CD4-positive, alpha-beta T cell treated with Interleukin-15 for 1 hour (primary cell): ENCODE measurements at places on chromosomes 1 and 21.

DNA sequence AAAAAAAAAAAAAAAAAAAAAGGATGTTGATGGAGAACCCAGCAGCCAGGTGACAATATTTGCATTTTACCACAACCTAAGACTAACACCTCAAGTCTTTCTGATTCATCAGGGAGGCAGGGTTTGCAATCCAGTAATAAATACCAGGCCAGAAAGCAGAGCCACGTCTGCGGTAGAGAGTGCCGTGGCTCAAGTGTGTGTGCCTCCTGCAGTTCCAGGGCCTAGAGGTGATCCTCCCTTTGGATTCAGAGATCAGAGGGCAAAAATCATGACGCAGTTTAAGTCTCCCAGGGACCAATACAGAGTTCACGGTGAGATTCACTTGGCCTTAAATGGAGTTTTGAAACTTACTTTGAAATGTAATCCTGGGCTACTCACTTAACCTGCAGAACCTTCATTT, 34.9 kb downstream of the TMCO4 start:
- no peak for DNase-seq

DNA sequence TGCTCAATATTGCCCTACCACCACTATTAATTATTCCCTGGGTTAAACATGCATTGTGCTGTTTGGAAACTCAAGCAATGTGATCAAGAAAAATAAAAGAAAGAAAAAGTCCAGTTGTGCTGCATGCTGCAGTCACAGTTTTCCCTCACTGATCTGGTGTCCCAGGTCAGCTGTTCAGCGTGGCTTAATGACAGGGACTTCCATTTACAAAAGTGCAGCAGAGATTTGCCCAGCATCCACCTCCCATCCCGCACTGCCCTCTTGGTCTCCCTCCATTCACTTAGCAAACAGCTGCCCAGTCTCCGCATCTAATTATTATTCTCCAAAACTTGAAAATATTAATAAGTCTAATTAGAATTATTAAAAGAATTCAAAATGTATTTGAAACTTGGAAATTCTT, 2.0 kb upstream of the OR2T4 start:
- no peak for DNase-seq

GRCh38 chr21:26461500-26461899, 111.6 kb downstream of the CYYR1 start:
- no peak for DNase-seq

DNA sequence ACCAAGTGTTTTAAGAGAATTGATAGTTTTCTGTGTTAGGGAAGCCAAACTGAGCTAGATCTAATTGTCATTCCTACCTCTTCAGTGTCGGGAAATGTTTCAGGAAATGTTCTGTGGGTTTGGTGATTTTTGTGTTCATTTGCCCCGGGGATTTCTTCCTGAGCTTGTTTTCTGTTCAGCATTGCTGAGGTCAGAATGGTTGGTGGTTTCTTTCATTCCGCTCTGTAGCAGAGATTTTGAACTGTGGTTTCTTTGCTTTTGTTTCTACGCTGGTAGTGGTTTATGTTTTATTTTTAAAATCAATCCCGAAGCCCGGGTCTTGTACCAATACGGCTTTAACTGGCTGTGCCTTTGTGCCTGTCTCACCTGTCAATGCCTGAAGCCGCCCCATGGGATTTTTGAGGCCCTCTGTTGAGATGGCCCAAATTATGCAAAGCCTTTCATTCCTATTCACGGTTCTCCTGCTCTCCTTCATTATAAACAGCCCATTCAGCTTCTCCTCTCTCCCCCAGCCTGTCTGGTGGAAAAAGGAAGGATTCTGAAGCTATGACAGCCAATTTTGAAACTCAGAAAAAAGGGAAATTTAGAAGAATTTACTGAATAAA, 417.2 kb upstream of the KAZN start:
- no peak for DNase-seq

DNA sequence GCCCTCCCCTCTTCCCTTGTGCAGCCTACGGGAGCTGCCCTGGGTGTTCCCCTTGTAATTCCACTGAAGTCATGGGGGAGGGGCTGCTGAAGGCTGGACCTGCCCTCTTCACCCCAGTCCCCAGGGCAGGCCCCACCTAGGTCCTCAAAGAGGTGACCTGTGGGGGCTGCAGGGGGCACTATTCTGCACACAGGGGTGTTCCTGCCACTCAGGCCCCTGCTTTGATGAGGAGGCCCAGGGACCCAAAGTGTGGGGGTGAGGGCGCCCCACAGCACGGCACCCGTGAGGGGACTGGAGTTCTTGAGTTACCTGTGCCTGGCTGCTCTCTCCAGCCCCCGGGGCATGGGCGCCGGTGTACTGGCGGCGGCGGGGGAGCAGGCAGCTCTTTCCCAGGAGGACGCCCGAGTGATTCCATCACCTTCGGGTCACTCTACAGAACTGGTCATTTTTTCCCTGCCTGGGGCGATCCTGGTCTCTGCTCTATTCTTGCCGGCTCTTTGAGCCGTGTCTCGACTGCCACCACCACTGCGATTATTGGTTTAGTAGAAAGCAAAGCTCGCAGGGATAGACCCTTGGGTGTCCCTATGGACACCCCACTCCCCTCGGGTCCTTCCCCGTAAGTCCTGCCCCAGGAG, 6.9 kb upstream of the PRDM16 start:
- no peak for DNase-seq

GRCh38 chr1:193031431-193031830, 27.7 kb downstream of the UCHL5 start:
- no peak for DNase-seq

DNA sequence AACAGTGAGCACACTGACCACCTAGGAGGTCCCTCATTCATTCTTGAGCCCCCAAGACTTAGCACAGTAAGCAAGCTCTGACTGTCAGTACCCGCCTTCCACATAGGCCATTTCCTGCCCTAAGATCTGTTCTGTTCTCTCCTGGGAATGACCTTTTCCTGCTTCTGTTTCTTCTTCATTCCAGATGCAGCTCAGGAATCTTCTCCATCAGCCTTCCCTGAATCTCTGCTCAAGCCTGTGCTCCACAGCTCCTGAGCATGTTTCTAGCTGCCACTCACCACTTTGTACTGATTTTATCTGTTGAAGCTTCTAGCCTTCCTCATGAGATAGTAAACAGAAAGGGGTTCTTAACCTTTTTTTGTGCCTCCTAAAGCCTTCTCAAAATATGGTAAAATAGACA, 56.6 kb downstream of the ZNF281 start:
- DNase-seq = no peak

GRCh38 chr21:43847301-43847700, 17.7 kb upstream of the AGPAT3 start:
- no peak for DNase-seq

DNA sequence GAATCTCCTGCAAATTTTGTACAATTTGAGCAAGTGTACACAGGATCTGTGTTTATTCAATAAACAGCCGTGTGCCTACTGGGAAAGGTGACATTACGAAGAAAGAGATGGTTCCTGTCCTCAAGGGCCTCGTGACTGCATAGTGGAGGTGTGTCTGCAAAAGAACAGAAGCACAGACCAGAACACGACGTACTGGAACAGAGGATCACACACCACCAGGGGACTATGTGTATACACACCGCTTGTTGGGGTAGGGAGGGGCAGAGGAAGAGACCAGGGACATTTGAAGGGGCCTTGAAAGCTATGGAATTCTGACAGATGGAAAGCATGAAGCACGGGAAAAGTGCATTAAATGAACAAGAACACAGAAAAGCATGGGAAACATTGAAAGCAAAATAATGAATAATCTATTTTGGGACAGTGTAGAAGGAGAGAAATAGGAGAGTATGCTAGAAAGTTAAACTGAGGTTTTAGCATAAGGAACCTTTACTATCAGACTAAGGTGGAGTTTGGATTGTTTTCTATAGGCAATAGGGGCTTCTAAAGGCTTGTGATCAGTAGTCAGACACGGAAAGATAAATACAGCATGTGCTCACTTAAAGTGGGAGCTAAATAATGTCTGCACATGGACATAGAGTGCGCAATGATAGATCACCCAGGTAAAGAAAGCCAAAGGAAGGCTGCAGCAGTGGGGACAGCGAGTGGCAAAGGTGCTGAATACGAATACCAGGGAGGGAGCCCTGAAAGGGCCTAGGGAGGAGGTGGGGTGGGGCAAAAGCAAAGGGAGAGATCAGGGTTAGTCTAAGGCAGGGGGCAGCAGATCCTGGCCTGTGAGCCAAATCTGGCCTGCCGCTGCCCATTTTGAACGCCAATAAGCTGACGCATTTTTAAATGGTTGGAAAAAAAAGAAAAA, 11.0 kb downstream of the JAK1 start:
- no peak for DNase-seq

DNA sequence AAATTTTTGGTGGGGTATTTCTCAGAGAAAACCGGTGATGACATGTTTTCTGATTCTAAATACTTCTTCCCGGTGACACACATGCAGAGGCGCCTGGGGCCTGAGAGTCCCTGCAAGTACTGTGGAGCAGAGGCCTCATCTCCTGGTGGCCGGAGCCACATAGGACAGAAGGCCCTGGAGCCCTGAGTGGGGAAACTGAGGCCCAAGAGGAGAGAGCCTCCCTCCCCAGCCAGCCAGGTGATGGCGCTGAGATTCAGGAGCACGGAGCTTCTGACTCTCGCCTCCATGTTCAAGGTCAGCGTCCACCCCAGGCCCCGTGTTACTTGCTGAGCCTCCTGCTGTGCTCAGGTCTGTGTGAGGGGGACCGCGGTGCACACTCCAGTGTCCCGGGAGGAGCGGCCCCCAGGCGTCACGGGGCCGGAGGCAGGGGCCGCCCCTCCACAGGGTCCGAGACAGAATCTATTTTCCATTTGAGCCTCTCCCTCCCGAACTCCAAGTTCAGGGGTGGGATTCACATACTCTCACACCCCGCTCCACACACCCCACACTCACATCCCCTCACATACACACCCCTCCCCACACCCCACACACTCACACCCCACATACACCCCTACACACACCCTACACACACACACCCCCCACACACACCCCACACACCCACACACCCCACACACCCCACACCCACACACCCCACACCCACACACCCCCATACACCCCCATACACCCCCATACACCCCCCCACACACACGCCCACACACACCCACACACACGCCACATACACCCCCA, 43.8 kb downstream of the SLX9 start:
- DNase-seq = no peak

DNA sequence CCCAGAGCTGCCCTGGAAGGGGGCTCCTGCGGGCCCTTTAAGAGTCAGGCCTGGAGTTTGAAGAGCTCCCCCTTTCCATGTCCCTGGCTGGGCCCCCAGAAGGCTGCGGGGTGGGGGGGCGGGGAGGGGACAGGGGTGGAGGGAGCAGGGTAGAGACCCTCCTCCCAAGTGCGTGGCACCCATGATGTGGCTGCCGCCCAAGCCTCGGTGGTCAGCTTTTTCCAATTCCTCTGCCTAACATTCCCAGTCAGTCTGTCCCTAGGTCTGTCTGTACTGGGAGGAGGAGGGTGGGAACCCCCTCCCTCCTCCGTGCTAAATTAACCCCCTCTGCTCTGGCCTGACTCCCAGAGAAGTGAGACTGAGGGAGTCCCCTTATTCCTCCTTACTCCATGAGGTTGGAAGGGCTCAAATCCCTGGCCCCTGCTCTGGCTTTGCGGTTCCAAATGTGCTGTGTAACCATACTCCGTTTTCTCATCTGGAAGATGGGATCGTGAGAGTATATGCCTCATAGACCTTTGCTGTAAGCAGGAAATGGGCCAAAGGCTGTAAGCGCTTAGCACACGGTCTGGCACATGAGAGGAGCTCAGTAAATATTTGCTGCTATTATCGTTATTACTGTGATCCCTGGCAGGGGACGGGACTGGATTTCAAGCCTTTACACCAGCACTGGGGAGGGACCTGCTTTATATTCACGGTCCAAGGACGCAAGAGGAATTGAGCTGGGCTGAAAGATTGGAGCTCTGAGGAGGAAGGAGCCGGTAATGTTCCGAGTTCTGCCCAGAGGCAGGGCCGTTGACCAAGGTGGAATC, 658 bp upstream of the COL16A1 start:
- no peak for DNase-seq

- no peak for DNase-seq
Measured at GRCh38 chr1:90820745-90821144, 103.6 kb upstream of the BARHL2 start.

DNA sequence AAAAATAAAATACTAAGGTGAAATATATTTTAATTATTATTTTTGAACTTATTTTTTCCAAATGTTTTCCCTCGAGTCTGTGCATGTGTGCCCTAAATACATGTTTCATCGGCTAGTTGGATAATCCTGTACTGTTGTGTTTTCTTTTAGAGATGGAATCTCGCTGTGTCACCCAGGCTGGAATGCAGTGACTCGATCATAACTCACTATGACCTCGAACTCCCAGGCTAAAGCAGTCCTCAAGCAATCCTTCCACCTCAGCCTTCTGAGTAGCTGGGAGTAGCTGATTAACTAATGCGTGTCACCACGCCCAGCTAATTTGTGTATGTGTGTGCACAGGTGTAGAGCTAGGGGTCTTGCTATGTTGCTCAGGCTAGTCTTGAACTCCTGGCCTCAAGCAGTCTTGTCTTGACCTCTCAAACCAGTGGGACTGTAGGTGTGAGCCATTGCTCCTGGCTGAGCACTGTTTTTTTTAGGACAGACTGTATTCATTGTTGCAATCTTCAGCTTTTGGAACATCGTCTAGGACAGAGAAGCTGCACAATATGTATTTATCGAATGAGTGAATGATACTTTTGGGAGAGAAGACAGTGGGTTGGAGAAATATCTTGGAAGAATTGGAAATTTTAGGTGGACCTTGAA, 4.8 kb upstream of the TMCO1 start:
- no peak for DNase-seq

DNA sequence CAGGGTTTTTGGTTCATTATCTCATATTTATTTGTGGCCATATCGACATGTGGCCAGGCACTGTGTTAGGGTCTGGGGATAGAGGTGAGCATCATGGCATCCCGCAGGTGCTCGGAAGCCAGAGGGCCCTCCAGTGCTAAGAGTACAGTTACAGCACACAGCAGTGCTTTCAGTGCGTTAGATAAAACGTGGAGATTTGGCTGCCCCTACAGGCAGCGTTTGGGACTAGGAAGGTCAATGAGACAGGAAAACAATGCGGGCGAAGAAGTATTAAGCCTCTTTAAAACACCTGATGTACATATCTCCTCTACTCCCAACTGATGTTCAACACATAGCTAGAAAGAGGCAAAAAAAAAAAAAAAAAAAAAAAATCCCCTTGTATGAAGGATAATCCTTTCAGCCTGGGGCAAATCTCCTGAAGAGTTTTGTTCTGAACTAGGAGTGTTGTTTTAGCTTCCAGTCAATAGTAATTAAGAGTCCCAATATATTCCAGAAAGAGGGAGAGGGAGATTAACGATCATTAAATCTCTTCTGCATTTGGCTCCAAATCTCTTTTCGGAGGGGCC, 80.1 kb downstream of the CAPZB start:
- no peak for DNase-seq

GRCh38 chr1:25580927-25581326, 35.7 kb upstream of the MAN1C1 start:
- no peak for DNase-seq
